ENCODE measurements at places on chromosomes 4 and X.

DNA sequence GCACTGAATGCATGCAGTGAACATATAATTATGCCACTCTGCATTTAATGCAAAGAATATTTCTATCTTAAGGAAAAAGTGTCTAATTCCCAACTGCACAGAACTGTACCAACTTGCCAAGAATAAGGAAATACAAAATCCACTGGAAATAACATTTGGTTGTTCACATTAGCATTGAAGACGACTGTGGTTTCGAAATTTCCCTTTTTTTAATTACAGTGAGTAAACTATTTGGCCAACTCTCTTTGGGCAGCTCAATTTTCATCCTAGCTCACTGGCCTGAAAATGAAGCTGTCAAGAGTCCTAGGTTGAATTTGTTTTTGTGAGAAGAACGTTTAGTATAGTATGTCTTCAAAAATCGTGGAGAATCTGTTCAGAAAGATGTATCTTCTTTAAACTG is 81.6 kb upstream of the MID1 start:
- DNase-seq, result no peak

DNA sequence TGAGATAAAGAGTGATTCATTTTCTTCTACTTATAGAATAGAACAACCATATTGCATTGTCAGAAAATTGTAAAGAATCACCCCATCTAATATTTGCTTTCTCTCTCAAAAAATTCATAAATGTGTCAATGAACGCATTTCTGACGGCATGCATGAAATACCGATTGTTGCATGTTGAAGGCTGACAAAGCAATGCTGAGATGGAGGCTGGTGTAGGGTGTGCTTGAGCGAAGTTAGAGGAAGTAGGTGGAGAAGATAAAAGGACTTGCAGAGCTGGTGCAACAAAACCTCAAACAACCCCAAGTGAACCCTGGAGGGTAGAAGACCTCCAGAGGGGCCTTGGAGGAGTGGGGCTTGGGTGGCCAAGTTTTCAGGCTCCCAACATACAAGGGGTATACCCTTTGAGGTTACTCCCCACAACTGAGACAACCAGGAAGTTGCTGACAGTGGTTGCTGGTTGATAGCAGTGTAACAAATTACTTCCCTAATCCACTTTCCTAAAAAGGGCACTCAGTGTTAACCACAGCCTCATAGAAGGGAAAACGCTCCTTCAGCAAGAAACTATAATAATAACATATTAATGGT is 452.7 kb downstream of the NLGN4X start:
- peak; percentile 86 for DNase-seq

DNA sequence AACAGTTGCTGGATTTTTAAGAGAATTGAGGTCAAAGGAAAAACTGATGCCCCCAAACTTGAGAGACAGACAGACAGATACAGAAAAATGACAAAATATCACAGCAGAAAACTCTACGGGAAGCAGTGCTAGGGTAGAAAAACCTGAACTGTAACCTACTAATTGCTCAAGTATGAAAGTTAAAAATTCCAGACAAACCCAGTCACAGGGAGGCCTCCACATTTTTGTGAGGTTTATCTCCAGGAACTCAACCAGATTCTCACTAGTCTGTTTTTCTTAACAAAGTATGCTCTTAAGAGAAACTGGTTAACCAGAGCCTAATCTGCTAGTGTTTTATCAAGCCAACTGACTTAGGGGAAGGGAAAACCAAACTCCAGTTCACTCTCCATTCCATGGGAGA is 19.9 kb upstream of the PPP3CA start:
- DNase-seq, result no peak

DNA sequence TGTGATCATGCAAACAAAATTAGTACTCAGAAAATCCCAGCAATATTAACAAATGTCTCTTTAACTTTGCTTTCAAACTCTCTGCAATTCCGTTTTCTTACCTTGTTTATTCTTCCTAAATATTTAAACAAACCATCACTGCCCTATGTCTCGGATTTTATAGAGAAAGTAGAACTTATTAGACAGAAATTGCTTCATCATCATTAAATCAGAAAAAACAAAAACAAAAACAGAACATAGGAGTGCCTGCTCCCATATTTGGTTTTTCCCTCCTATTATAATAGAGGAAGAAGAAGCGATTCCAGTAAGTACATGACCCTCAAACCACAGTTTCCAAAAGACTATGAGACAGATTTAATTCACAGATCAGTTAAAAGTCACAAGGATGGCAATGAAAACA is 1228.0 kb downstream of the RPA4 start:
- DNase-seq, result no peak

DNA sequence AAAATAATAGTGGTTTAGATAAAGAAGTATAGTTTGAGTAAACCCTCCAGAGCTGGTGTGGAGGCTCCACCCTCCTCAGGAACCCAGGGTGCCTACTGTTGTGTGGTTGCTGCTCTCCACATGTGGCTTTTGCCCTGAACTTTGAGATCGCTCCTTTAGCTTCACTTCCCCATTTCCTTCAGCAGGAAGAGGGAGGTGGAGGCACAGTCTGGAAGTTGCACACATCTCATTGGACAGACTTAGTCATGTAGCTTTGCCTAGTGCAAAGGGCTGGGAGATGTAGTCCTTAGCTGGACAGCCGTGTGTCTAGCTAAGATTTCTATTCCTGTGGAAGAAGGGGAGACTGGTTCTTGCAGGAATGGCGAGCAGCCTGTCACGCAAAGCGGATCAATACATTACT is 37.9 kb downstream of the RGS12 start:
- DNase-seq, result peak; percentile 94

DNA sequence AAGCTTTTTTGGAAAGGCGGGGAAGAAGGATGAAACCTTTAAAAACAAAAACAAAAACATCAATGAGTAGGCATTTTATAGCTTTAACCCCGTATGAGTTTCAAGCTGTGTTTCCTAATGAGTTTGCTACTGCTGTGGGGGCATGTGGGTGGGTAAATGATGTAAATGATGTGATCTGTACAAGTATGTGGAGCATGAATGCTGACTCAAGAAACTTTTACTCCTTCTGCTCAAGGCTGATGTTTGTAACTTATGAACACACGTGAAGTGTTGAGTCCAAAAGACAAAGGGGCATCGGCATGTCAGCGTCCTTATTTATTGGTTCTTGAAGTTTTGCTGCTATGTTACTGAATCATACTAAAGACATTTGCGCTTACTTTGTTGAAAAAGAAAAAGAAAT is 76.9 kb downstream of the CLCN4 start:
- DNase-seq, result no peak

DNA sequence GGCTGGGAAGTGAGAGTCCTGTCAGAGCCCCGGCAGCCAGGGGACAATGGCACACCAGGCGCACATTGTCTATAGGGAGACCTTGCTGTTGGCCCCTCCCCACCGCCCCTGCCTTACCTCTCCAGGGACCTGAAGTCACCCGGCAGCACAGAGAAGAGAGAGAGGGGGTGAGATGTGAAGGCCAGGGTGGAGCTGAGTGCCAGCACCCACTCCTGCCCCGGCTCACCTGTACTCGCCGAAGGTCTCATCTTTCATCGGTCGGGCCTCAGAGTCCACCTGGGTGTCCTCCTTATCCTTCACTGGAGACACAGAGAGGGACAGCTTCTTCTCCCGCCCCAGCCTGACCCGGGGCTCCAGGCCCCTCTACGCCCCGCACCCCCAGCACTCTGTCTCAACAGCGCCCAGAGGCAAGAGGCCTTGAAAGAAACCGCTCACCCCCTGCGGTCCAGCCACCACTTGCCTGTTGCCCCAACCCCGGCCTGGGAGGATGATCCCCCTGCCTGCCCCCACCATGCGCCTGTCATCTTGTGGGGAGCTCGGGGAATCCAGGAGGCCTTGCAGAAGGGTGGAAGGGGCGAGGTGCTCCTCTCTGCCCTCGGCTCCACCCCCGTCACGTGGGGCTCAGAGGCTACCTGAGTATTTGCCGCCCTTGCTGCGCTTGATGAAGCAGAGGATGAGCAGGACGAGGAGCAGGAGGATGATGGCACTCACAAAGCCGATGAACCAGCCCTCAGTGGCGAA is 22.6 kb downstream of the L1CAM start:
- DNase-seq, result no peak

DNA sequence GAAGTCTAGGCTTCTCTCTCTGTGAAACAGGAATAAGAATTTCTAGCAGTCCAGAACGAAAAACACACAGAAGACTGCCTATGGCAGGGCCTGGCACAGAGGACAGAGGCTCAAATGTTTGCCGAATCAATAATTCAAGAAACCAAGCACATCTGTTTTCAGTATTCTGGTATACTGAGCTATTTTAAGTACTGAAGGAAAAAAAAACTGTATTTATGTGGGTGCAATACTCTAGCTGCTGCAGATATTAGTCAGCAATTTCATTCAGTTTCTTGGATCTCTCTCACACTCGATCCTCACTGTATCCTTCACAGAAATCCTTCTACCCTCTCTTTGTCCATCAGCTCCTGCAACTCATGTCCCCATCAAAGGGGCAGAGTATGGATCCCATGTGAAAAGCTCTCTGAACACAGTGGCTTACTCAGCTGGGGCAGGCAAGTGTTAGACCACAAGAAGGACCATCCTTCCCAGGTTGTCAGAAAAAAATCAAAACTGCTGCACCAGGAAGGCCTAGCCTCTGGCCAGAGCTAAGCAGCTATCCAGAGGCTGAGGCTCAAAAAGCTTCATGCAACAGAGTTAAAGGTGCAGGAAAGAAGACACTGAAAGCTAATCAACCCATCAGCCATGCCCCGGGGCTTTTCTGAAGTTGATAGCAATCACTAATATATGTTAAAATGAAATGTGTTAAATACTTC is 9.1 kb upstream of the USO1 start:
- DNase-seq, result no peak
